DMS153 (cell line): ENCODE measurements at places on chromosomes 5 and 9.
A peak's percentile ranks its signal among the peaks of the same experiment; 100 is the strongest.

DNA sequence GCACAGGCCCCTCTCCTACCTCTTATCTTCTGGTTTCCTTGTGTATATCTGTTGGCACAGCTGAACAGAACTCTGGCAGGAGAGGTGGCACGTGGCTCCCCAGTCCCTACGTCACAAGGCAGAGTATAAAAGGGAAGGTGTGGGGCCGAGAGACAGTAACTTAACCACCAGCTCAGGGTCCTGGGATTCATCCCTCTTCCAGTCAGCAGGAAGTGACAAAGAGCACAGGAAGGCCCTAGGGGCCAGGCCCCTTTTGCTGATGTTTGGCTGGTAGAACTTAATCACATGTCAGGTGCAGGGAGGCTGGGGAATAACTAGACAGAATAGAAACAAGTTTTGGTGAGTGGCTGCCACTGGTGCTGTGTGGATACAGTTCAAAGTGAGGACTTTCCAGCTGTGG lies 4.5 kb upstream of the ICE1 start:
- no peak for DNase-seq

GRCh38 chr5:142322747-142323479 lies 1.9 kb downstream of the SPRY4 start:
- DNase-seq: no peak

DNA sequence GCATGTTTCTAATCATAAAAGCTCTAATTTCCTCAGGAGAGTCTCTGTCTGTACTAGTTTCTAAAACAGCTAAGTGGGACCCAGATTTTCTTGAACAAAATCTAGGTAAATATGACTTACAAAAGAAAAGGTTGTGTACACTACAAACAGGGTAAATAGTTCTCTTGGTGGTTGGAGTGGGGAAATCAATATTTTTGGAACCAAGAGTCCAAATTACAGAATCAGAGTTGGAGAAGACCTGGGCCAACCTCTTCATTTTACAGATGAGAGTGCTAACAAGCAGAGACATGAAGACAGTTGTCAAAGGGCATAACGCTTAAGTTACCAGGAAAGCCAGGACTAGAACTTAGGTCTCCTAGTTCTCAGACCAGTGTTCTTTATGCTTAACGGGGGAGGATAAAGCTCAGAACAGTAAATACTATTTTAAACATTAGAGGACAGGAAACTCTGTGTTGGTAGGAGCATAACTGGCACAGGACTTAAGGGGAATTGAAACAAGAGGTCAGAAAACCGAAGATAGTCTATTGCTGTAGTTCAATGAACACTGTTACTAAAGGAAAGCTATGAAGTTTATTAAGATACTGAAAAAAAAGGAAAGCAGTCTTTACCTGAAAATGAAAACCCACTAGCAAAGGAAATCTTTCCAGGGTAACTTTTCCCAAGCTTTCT lies 9.3 kb upstream of the GOLGA1 start:
- DNase-seq: no peak

GRCh38 chr5:90054612-90055011 lies 354.9 kb downstream of the CETN3 start:
- DNase-seq: no peak

DNA sequence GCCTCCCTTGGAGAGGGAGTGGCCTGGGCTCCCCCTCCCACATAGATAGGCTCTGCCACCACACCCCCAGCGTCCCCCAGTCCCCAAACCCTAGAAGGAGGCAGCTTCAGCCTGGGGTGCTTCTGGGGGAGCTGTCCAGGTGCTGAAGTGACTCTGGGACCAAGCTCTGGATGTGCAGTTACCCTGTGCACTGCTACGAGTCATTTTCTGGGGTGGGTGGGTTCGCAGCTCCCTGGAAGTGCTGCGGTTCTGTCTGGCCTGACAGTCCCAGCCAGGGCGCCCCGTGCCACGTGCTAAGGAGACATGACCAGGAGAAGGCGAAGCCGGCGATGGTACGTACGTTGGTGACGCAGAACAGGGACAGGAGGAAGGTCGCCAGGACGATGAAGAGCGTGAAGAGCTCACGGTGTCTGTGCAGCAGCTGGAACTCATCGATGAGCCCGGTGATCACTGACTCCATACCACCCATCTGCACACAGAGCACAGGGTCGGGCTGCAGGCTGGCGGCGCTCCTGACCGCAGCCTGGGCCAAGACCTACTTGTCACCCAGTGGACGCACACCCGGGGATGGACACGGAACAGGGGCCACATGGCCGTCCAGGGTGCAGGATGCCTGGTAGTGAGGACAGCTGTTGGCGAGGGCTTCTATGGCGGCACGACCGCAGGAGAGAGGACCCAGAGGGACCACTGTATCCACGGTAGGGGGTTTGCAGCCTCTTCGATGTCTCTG lies 35.7 kb downstream of the SLC6A3 start:
- no peak for DNase-seq

DNA sequence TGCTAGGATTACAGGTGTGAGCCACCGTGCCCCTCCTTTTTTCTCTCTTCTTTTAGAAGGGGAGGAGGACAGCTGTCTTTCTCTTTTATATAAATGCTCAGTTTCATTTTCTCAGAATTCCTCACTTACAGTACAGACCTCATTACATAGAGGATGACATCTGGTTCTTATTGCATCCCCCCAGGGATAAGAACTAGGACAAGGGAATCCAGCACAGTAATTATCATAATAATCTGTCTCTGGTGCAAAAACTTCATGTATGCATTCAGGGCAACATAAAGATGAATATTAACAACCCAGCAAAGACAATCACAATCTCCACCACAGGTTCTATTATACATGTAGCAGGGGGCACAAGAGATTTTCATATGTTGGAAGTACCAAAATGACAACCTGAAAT lies 5.1 kb downstream of the SPZ1 start:
- DNase-seq: no peak

DNA sequence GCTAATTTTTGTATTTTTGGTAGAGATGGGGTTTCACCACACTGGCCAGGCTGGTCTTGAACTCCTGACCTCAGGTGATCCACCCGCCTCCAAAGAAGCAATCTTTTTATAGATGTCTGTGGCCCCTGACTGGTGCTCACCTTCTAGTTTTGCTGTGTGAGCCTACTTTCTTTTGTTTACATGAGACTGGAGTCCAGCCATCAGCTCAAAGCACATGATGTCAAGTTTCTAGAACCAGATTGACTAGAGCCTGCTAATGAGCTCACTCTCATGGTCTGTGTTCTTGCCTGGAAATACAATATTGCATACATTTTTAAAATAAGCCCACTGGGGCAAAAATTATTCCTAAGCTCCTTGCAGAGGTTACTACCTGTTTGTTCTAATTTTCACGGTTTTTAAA lies 102.9 kb upstream of the PIK3R1 start:
- no peak for DNase-seq

DNA sequence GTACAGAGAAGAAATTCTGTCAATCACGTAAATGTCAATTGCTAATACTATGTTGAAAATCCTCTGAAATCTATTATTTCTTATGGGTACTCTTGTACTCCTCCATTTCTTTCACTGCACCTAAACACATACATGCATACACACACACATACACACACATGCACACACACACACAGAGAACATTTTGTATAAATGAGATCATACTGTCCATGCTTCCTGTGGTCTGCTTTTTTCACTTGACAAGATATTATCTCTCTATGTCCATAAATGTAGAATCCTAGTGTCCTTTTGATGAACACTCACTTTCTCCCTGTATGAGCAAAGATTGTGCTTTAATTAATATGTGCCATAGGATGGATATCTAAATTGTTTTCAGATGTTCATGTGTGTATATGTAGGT lies 32.7 kb upstream of the TLR4 start:
- no peak for DNase-seq

DNA sequence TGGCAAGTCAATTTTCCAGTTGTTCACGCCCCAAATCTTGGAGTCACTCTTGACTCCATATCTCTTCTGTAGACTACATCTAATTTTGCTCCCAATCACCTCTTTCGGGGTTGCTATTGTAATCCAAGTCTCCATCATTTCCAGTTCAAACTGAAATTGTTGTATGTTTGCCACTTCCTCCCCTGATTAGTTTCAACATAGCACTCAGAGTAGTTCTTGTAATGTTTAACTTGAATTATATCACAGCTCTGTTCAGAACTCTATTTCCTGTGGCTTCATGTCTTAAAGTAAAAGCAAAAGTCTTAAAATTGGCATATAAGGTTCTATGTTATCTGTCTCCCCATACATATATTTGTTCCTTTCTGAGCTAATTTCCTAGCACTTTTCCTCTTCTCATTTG lies 348.5 kb upstream of the RIOK2 start:
- no peak for DNase-seq

GRCh38 chr5:180104168-180104530 lies 32.6 kb upstream of the RNF130 start:
- DNase-seq: no peak

- DNase-seq: no peak
Observed at GRCh38 chr5:60829490-60830266, 14.4 kb downstream of the ELOVL7 start.

GRCh38 chr9:22238809-22239684 lies 207.6 kb upstream of the DMRTA1 start:
- DNase-seq: peak; percentile 43

GRCh38 chr9:128921881-128922763 lies 1.3 kb downstream of the PHYHD1 start:
- DNase-seq: no peak

DNA sequence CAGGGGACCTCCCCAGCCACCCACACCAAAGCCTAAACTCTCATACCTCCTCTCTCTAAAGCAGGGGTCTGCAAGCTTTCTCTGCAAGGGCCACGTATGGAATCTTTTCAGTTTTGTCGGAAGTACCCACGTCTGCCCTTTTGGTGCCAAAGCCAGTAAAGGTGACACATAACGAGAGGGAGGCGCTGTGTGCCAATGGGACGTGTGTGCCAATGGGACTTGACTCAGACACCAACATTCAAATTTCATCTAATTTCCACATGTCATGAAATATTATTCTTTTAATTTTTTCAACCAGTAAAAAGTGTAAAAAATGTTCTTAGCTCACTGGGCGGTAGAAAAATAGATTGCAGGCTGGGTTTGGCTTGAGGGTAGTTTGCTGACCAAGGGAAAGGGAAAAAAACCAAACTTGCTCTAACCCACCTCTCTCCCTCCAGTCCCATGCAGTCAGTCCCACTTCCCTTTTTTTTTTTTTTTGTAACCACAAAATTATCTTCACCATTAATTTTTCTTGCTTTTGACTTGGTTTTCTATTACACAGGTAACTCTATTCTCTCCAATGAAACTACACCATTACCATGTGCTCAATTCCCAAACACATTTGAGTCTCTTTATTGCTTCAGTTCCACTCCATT lies 25.5 kb downstream of the OR2V1 start:
- DNase-seq: no peak

DNA sequence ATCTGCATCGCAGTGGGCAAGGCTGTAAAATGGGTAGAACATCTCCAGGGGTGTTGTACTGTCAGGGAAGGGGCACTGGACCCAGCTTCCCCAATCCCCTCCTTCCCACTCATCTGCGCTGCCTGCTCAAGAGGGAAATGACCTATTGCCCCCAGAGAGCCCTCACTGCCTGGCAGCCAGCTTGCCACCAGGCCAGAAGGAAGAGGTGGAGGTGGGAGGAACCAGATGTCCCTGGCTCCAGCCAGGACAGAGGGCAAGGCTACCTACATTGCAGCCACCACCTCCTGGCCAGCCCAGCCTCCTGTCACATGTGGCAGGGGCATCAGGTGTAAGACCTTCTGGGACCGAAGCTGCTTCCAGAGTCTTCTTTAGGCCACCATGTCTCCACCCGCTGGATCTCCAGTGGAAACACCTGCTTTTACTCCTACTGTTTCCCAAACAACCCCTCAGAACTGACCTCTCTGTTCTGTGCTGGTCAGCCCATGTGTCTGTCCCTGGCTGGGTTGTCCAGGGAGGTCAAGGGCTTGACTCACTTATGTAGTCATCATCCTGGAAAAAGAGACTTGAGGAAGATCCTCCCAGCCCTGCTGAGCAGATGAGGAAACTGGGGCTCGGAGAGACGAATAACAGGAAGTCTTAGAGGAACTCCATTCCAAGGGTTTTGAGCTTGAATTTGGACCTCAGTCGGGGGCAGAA lies 42.3 kb downstream of the JADE2 start:
- DNase-seq: no peak

GRCh38 chr5:153365547-153365946 lies 124.9 kb upstream of the GRIA1 start:
- DNase-seq: no peak

DNA sequence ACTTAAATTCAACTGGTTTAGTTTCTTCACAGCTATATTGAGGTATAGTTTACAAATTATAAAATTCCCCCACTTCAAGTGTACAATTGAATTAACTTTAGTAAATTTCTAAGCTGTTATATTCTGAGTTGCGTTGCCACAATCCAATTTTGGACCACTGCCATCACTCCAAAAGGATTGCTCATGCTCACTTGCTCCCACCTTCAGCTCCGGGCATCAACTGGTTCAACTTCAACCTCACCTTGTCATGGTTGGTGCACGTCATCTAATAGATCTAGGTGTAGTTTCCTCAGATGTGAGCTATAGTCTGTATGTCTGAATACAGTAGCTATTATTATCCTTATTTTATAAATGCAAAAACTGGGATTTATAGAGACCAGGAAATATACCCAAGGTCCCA lies 942.5 kb upstream of the WWC1 start:
- DNase-seq: no peak

- DNase-seq: no peak
Observed at GRCh38 chr9:129162497-129163197, 15.4 kb downstream of the IER5L start.

GRCh38 chr9:125295657-125296056 lies 34.0 kb downstream of the GAPVD1 start:
- no peak for DNase-seq

GRCh38 chr5:51159164-51159563 lies 224.1 kb upstream of the ISL1 start:
- no peak for DNase-seq

DNA sequence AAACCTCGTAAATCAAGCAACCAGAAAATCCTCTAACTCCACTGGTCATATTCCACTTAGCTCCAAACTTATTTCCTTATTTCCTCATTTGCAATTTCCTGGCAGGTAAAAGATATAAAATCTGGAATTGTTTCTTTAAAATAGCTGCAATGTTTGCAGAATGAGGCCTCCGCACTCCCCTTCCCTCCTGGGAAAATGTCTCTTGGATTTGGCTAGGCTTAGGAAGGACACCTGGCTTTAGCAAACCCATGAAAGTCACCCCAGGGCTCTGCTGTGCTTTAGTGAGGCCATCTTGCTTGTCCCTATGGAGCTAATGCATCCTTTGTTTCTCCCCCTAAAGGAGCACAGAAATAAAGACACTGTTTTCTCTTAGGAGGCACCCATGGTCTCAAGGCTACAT lies 10.5 kb downstream of the ARSB start:
- DNase-seq: no peak

GRCh38 chr5:1791176-1791575 lies 8.5 kb downstream of the MRPL36 start:
- no peak for DNase-seq

DNA sequence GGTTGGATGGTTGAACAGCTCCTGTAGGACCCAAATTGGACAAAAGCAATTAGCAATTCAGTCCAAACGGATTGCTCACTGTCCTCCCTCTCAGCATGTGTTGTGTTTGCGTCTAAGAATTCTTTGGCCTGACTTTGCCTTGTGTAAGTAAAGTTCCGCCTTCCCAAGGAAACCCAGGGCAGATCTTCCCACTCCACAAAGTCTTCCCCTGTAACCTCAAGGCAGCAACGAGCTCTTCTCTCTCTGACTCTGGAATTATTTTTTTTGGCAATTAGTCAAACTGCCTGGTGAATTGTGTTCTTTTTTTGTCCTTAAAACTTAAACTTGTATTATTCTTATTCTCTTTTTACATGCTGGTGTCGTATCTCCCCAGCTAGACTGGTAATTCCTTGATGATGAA lies 20.7 kb upstream of the BASP1 start:
- no peak for DNase-seq

GRCh38 chr5:76542887-76543690 lies 80.1 kb downstream of the F2RL2 start:
- DNase-seq: no peak

GRCh38 chr9:98074115-98074990 lies 17.8 kb downstream of the NANS start:
- no peak for DNase-seq
